Activated CD4-positive, alpha-beta T cell treated with anti-CD3 and anti-CD28 coated beads for 1 hour (primary cell): ENCODE measurements at places on chromosomes 6 and 20.

GRCh38 chr6:158640519-158640918, 4.0 kb downstream of the DYNLT1 start:
- no peak for DNase-seq

- DNase-seq, result no peak
Observed at GRCh38 chr20:32631933-32632460, 41.7 kb downstream of the C20orf203 start.

GRCh38 chr20:4006640-4007039, 8.7 kb downstream of the RNF24 start:
- DNase-seq, result no peak

DNA sequence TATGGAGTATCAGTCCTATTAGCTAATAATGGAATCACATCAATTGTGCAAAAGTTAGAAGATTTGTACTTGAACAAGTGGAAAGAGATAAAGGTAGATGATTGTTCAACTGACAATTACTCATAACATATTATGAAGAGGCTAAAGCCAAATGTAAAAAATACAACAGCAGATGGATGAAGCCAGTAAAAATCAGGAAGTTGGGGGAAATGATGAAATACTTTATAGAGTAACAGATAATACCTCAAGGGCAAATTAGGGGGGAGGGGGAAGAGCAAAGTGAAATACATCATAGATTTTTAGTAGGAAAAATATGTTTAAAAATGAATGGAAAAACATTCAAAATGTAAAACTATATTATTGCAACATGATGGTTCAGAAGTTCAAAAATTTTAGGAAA, 114.0 kb downstream of the PDSS2 start:
- DNase-seq, result no peak

DNA sequence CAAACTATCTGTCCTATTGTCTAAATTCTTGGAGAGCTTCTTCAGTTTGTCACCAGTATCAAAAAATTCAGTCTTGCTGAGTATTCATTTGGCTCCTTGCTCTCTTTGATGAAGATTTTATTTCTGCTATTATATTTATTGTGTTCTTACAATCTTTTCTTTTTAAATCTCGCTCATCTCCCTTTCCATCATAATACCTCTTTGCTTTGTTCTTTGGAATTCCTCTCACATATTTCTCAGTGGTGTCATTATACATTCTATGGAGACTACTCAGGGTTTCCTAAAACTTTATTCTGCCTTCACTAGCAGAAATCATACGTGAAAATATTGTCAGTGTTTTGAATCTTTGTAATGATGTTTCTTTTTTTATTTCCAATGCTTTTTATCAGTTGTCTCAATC, 445.2 kb upstream of the ID4 start:
- no peak for DNase-seq

DNA sequence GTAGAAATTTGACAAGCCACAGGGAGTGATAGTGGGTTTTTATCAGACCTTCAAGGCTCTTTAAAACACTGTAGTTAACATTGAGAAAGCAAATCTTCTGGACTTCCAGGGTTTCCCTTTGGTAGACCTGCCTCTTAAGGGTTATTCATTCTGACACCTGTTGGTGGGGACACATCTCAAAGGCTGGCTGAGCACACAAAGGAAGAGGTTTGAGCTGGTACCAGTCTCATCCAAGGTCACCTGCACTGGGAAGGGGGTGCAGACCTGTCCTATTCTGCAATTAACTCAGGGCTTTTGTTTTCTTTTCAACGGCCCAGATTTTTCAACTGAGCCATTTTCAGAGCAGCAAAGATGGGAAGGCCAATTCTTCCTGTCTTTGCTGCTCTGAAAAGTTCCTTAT, 45.6 kb downstream of the EDN1 start:
- no peak for DNase-seq

GRCh38 chr6:163248051-163248450, 166.5 kb upstream of the QKI start:
- DNase-seq, result no peak
